ENCODE measurements at places on chromosomes 16 and 17.

GRCh38 chr17:8142158-8142886, 9.9 kb downstream of the PER1 start:
- no peak for DNase-seq

GRCh38 chr16:50246299-50247122, 19.8 kb upstream of the ADCY7 start:
- DNase-seq = peak; percentile 43

GRCh38 chr16:1708768-1709180, 2.8 kb downstream of the MAPK8IP3 start:
- peak; percentile 55 for DNase-seq

GRCh38 chr17:15290605-15291004, 25.5 kb upstream of the PMP22 start:
- DNase-seq = peak; percentile 49
